NCI-H146 (cell line): ENCODE measurements at places on chromosomes 16 and 17.
A peak's percentile ranks its signal among the peaks of the same experiment; 100 is the strongest.

GRCh38 chr17:73640691-73641090 is 3.6 kb downstream of the SDK2 start:
- DNase-seq = no peak

GRCh38 chr17:51997723-51998122 is 160.8 kb downstream of the CA10 start:
- DNase-seq = peak; percentile 12

- DNase-seq = no peak
Measured at GRCh38 chr16:55875273-55875672, at the start of gene CES5A. CES5A (minus strand) TSS chr16:55875373; CDS start chr16:55875221, 152 bp downstream.

DNA sequence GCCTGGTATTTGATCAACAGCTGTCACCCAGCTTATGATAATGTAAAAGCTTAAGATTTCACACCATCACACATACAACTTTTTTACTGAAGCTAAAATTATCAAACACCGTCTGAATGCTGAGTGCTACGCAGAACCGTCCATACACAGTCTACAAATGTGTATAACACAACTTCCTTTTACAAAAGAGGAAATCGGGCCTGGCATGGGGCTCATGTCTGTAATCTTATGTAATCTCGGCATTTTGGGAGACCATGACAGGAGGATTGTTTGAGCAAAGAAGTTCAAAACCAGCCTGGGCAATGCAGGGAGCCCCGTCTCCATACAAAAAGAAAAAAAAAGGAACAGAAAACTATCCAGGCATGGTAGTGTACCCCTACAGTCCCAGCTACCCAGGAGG is 19.6 kb upstream of the QRICH2 start:
- no peak for DNase-seq

GRCh38 chr17:78618264-78619066 is 41.3 kb upstream of the DNAH17 start:
- DNase-seq = no peak

DNA sequence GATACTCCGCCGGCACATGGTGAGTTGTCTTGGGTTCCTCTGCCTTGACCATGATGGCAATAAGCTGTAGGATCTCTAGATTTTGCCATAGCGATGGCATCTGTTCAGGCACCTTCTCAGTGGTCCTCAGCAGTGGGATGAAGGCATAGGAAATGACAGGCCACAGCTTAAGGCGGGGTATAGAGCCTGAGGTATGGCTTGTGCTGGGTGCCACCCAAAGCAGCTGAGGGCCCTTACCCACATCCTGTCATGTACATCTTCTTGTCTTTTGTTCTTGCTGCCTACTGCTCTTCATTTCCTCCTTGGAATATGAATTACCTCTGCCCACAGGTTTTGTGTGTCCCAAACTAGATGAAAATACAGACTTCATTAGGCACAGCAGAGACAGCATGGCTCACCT is 29.5 kb downstream of the KAT7 start:
- no peak for DNase-seq

- no peak for DNase-seq
Measured at GRCh38 chr16:58741166-58741565, 7.0 kb upstream of the GOT2 start.

GRCh38 chr16:89904606-89905510 is 13.8 kb upstream of the MC1R start:
- no peak for DNase-seq

DNA sequence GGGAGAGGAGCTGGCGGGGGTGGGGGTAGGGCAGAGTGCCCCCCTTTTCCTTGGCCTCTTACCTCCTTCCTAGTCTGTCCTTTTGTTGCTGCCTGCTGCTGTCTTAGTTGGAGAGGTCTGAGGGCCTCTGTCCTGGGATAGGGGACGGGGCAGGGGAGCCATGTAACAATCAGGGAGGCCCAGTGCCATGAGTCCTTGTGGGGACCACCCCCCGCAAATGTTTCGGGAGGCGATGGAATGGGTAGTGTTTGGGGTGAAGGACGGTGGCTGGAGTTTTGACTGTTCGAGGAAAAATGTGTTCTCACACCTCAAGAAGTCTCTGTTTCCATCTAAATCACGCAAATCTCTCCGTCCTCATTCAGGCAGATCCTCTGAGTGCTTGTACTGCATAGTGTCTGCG is 99.0 kb downstream of the OR1D5 start:
- no peak for DNase-seq

- DNase-seq = no peak
Measured at GRCh38 chr16:951660-952301, 19.0 kb downstream of the LMF1 start.

DNA sequence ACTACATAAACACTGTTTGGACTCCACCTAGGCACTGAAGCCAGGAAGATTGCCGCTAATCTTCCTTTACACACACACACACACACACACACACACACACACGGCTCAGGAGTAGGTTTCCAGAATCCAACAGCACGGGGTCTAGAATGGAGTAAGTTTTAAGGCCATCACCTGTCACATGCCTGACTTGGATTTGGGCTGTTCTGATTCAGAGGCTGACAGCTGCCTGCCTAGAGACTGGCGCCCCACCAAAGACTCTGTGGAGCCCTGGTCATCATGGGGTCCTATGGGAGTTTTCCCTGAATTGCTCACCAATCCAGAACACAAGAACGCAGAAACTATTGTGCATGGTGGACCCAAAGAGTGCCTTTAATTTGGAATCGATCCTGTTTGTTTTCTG is 10.9 kb downstream of the CDRT4 start:
- no peak for DNase-seq

DNA sequence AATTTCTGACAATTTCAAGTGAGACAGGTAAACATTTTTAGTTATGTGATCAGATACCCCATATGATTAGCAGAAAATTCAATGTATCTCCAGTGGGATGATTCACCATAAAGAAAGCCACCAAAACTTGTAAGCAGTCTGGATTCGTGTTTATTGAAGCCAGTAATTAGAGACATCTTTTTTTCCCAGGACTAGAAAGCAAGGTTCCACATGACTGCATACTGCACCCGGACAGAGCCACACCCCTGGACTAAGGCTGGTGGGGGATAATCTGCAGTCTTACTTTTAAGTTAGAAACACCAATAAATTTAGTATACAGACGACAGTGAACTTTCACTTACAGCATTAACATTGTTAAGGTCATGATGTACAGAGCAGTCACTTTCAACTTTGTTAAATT is 24.2 kb upstream of the CMTM4 start:
- no peak for DNase-seq

DNA sequence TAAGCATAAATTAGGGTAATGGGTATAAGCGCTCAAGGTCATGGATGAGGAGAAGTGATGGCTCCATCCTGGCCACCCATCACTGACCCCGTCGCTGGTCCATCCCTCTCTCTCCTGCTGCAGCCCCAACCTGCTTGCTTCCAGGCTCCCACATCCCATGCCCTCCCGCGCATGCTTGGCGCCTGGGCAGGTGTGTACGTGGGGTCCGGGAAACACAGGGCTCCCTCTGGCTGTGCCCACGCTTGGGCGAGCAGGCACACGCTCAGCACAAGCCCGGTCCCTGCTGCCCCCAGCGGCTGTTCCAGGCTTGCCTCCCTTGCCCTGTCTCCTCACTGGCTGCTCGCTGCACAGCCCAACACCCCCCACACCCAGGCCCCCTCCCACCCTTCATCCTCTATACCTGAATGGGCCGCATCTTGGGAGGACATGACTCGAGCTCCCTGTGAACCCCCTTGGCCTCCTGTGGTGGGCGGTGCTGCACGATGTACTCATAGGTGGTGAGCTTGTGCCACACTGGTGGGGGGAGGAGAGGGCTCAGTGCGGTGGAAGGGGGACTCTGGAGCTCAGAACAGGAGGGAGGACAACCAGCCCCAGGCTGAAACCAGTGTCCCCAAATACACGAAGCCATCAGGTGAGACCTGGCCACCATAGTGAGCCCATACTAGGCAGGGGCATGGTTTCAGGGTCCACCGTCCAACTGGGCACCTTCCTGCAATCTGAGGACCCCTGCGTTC is 4.7 kb upstream of the TPPP3 start:
- no peak for DNase-seq

DNA sequence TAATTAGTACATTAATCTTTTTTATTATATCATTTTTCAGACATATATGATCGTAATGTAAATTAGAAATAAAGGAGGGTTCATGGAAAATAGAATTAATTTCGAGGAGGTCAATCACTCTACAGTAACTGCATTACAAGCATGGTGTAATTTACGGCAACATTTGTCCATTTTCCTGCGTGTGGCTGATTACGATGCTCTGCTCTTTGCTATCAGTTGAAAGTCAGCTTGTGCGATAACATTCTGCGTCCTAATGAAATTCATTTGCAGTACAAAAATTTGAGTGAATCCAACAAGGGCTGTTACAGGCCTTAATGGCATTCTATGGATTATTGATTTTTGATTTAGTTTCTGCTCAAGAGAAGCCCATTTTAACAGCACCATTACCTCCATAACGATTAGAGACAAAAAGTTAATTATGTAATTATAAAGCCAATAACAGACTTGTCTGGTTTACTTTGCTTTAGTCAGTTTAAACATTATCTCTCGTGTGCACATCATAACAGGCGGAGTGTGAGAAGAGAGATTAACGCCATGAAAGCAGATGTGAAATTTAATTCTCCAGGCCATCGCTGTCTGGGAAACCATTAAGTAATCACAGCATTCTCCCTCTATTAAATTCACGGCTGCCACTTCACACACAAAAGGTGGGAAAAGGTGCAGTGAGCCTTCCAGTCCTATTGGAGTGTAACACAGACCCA is 256.4 kb upstream of the IRX3 start:
- DNase-seq = peak; percentile 64

GRCh38 chr16:64704386-64704785 is 417.5 kb downstream of the CDH11 start:
- DNase-seq = no peak

DNA sequence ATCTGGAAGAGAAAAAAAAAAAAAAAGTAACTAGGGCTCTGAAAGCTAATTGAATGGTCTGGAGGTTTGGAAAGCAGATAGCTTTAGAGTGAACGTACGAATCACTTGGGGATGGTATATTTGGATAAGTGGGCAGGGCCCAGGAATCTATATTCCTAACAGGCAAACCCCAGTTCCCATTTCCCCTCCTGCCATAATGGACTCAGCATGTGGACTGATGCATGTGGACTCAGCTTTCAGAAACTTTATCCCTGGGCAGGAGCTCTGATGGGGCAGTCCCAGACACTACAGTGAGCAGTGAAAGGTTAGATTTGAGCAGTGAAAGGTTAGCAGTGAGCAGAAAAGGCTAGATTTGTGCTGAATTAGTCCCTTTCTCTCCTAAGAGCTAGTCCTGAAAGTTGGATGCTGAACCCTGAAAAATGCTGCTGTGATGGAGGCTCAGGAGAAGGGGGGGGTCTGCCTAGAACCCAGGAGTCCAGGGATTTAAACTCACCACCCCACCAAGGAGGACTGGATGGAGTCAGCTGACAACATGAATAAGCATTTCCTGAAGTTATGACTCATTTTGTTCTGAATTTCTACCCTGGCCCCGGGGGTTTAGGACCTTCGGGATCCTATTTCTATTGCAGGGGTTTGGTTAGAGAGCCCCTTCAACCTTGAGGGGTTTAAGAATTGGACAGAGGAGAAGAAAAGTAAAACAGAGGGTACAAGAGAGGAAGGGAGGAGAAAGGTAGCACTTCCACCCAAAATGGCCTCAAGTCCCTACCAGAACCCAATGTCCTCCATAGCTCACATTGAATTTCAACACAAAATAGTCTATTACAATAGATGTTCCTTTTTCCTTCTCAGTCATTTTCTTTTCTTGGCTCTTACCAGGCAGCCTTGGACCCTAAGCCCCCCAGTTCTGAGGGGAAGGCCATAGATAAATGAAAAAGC is 10.3 kb upstream of the FZD2 start:
- DNase-seq = no peak

DNA sequence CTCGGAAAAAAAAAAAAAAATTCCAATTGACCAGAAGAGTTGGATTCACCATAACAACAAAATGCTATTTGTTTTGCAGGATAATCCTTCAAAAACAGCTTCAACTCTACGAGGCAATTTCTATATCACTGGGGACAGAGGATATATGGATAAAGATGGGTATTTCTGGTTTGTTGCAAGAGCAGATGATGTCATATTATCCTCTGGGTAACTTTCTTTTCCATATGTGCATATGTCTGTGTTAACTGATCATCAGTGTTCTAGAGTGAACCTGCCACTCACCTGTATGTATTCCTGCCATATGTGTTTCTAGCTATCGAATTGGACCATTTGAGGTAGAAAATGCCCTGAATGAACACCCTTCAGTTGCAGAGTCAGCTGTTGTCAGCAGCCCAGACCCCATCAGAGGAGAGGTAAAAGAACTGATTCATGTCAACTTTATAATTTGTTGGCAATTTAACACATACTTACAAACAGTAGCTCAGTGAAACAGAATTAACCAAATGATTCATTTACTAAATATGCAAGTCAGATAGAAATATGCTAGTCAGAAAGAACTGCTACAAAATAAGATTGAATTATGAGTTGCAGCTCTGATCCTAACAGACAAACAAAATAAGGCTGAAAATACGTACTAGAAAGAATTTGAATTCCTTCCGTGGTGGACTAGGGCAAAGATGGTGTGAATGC is 14.2 kb downstream of the ERI2 start:
- no peak for DNase-seq

DNA sequence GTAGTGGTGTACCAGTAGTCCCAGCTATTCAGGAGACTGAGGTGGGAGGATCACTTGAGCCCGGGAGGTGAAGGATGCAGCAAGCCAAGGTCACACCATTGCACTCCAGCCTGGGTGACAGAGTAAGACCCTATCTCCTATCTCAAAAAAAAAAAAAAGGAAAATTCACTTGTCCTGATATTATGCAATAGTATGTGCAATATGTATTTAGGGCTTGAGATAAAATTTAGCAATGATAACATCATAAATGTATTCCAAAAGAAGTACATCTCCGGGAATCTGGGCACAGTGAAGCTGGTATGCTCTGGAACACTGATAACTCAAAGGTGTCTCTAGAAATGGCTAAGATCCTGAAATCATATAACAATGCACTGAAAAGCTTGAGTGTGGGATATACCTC is 74.5 kb downstream of the NCOR1 start:
- no peak for DNase-seq

DNA sequence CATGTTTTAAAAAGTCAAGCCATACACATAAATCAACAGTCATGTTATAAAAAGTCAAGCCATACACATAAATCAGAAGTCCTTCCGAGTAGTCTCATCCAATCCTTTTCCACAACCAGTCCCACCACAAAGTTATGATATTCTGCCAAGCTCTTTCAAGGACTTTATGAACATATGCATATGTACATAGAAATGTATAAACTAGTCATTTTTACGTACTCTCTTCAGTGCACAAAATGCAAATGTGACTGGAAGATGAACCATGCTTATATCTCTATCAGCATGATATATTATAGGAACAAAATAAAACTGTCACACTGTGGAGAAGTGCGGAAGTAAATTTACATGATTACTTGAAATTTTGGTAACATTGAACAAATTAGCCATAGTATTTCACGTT is 200.9 kb downstream of the CNTNAP4 start:
- no peak for DNase-seq

GRCh38 chr17:31746884-31747495 is 112.1 kb downstream of the COPRS start:
- DNase-seq = no peak
